ENCODE measurements at places on chromosomes 12 and 14. TPM values are rescaled to one million over a fixed set of nuclear protein-coding genes. Genes with fewer than 3 reads are reported as not detected.
A peak's percentile ranks its signal among the peaks of the same experiment; 100 is the strongest.

DNA sequence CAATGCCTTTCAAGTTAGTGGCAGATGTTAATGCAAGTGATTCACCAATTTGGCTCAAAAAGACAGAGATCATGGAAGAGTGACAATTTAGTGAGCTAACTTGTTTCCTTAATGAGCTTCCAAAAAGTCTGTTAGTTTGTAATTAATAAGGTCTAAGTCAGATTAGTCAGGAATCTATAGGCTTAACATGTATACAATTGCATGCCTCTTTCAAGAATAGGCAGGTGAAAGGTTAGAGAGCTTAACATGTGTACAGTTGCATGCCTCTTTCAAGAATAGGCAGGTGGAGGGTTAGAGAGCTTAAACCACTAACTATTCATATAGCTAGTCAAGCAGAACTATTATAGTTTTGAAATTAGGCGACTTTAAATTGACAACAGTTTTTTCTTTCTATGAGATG lies 663.8 kb downstream of the C12orf50 start:
- no peak for DNase-seq

DNA sequence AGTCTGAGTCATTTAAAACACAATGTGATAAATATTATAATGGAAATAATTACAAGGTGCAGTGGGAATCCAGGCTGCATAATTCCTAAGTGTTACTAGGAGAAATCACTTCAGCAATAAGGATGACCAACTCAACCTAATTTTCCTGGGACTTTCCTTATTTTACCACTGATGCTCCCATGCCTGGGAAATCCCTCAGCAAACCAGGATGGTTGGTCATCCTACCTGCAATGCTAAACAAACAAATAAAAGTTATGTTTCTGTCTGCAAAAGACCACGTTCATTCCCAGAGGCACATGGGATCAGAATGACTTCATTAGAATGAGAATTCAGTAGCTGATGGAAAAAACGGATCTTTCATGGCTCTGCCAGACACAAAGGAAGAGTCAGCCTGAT lies 130.8 kb upstream of the RAP1B start:
- DNase-seq: no peak

DNA sequence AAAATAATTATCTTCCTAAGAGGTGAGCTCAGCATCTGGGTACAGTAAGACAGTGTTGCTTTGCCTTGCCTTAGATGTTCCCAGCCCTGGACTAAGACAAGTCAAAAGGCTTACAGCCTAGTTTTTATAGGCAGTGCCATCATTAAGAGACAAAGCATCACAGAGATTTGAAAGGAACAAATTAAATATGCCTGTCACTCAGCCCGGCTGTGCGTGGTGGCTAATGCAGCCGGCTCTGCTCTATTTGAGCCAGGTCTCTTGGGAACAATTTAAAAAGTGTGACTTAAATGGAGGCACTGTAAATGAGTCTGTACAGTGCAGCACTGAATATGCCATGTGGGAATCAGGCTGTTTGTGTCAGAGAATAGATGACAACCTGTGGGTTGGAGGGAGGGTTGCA lies 1687.4 kb upstream of the FLRT2 start:
- DNase-seq: no peak

GRCh38 chr12:49482095-49483051 lies 56.5 kb upstream of the KCNH3 start:
- DNase-seq: no peak

GRCh38 chr14:103828315-103828967 lies 18.9 kb downstream of the PPP1R13B start:
- DNase-seq: peak; percentile 71

ORAI1 gene
- 14.0 TPM for total RNA-seq

MAP3K9 gene
- 0.36 TPM for total RNA-seq

PIANP gene
- 2.5 TPM for total RNA-seq

ALKBH1 gene
- 15.4 TPM for total RNA-seq

RNASE4 gene
- 81.6 TPM for total RNA-seq

TAS2R9 gene
- not detected for total RNA-seq
